ENCODE measurements at places on chromosomes 16 and 17. TPM values are rescaled to one million over a fixed set of nuclear protein-coding genes. Genes with fewer than 3 reads are reported as not detected.

GGA2 gene
- 15.8 TPM for total RNA-seq

DNA sequence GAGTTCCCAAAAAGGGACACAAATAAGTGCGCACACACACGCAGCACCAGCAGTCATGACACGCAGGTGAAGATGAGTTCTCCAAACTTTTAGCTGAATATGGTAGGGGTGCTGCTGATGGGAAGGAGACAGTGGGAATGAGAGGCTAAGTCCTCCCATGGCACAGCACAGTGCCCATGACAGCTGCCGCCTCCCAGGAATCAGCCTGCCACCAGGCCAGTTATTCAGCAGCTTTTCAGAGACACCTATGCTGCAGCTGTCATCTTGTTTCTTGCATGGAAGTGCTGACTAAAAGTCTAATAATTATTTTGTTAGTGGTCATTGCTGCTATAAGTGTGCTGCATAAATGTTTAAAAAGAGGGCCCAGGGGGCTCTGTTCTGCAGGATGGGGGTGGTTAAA is 12.2 kb downstream of the WFIKKN2 start:
- no peak for DNase-seq

NPIPB9 gene
- total RNA-seq, result 4.5 TPM

DNA sequence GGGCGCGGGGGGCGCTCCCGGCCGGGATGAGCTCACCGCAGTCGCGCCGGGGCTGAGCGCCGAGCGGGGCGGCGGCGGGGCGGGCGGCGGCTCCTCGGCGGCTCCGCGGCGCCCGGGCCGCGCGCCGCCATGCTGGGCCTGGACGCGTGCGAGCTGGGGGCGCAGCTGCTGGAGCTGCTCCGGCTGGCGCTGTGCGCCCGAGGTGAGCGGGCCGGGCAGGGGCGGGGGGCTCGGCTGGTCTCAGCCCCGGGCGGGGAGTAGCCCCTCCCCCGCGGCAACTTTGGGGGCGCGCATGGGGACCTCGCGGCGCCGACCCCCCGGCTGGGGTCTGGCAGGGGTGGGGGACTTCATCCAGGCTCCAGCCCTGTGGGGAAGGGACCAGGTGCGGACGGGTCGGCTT is at the start of gene ARHGDIG:
Gene ARHGDIG (plus strand): TSS at position 40 of the 400 bp plus-strand sequence. CDS start 90 bp downstream, at position 130.
- DNase-seq, result no peak

RNF43 gene
- total RNA-seq, result 2.3 TPM

GRCh38 chr17:8965394-8966168 is at the start of gene PIK3R5:
PIK3R5 (minus strand) TSS chr17:8965707; CDS start chr17:8911494, 54,213 bp downstream.
- no peak for DNase-seq

Data from renal cortical epithelial cell (primary cell).